ENCODE measurements at places on chromosomes 3 and 15.

GRCh38 chr3:51340013-51340829, 44.9 kb upstream of the MANF start:
- no peak for DNase-seq

- DNase-seq: no peak
Measured at GRCh38 chr3:113006359-113007056, 15.7 kb downstream of the GTPBP8 start.

- no peak for DNase-seq
Measured at GRCh38 chr15:97995881-97996603, 35.5 kb downstream of the ARRDC4 start.

DNA sequence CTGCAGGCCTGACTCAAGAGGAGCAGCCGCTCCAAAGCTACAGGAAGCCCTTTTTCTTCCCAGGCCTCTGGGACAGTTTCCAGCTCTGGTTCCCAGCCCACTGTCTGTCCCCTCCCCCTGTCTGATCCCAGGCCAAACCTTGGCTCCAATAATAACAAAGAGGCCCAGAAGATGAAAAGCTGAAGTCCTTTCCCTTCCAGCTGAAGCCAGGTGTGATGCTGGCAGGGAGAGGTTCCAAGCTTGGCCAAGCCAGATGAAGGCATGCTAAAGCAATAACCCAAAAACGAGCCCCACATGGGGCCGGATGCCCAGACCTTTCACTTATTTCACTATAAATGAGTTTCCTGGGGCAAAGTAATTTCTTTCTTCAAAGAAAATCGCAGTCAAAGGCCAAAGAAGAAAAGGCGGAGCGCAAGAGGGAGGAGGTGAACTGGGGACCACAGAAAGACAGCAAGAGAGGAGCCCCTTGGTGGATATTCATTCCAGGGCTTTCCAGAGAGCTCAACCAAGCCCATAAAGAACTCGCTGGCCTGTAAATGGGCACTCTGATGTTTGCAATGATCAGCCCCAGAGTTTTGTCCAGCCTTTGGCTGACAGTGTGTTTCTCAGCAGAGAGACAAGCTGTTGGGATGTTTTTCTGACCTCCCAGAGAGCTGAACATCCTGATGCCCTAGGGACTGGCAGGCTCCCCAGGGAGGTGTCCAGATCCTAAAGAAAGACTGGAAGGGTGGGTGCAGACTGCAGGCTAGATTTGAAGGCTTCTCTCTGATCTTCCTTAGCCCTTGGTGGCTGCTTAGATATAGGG, 157.6 kb downstream of the UACA start:
- DNase-seq: no peak

DNA sequence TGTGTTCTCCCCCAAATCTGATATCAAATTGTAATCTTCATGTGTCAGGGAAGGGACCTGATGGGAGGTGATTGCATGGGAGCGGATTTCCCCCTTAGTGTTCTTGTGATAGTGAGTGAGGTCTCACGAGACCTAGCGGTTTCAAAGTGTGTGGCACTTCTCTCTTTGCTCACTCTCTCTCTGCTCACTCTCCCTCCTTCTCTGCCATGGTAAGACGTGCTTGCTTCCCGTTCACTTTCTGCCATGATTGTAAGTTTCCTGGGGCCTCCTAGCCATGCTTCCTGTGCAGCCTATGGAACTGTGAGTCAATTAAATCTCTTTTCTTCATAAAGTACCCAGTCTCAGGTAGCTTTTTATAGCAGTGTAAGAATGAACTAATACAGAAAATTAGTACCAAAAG, 30.6 kb upstream of the OR5H6 start:
- DNase-seq: no peak

DNA sequence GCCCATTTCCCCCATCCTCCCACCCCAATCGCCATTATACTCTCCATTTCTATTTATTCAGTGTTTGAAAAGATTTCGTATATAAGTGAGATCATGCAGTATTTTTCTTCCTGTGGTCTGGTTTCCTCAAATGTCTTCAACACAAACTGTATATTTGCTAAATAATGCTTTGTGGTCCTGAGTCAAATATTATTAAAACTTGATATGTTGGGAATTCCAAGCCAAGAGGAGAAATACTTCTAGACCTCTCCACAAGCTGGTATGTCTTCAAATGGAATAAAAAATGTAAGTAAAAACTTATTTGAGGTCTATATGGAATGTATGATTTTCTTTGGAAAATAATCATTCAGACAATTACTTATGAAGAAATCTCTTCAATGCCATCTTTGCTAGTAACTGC, 122.5 kb upstream of the TSC22D2 start:
- no peak for DNase-seq

GRCh38 chr3:120098710-120099109, 4.5 kb upstream of the GSK3B start:
- DNase-seq: no peak

GRCh38 chr3:1139071-1139470, 46.2 kb downstream of the CNTN6 start:
- DNase-seq: no peak

- DNase-seq: no peak
Measured at GRCh38 chr3:34202975-34203374, 404.5 kb downstream of the PDCD6IP start.

GRCh38 chr15:72195101-72195511, 2.5 kb downstream of the GRAMD2A start:
- no peak for DNase-seq

- no peak for DNase-seq
Measured at GRCh38 chr3:49519916-49520385, 34.3 kb upstream of the BSN start.

DNA sequence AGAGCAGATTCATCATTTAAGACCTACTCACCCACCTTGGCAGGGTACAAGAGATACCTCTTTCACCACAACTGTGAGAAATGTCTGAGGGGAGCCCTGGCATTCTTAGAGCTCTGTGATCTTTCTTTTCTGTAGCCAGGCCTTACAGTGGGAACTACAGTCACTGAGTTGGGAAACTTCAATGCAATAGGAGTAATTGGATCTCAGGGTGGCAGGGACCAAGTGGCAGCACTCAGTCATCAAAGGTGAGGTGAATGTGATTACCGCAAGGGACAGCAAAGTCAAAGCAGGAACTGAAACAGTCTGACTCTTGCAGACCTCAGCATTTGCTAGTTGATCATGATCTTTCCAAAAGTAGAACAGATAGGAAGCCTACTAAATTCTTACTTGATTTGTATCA, 7.2 kb upstream of the MCF2L2 start:
- no peak for DNase-seq

- no peak for DNase-seq
Measured at GRCh38 chr15:26106556-26106955, 243.4 kb upstream of the ATP10A start.

GRCh38 chr15:67884514-67885174, 44.8 kb upstream of the RNU6-1 start:
- DNase-seq: peak; percentile 29

DNA sequence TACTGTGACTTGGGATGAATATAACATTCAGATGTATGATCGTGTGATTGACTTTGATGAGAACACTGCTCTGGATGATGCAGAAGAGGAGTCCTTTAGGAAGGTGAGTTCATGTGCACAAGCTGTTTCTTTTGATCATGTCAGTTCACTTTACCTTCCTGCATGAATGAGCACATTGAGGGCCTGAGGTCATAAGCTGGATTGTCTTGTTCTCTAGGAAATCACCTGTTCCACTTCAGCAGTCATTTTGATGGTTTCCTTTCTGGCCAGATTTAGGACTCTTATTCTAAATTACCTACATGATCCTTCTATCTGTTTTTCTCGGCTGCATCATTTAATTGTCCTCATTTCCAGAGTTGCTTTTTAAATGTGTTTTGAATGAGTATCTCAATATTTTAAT, 4.1 kb downstream of the RCN2 start:
- no peak for DNase-seq

- no peak for DNase-seq
Measured at GRCh38 chr3:71039332-71039731, 544.2 kb downstream of the FOXP1 start.

DNA sequence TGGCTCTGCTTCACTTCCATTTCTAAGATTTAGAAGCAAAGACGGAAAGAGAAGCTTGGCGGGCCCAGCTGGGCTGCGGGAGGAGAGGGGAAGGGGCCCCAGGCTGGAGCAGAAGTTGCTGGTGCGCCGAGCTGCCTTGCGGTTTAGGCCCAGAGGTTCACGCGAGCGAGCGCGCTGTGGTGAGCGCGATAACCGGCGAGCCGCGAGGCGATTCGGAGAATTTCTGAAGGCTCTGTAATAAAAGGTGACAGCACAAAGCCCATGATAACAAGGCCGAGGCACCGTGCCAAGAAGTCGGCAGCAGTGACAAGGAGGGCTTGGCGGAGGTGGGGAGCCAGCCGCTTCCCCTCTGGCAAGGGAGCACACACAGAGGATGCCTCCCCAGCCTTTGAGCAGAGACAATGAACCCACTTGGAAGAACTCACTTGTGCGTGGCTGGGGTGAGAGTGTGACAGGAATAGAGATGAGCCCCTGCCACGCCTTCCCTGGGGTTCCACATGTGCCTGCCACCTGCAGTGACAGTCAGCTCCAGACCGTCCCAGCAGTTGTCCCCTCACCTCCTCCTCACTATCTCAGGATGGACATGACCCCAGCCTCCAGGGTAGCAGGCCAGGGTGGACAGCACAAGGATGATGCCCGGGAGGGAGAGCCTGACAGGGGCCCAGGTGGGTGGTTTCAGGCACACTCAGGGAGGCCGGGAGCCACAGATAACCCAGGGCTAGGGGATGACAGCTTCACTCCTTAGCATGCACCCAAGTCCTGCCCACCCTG, 315.2 kb downstream of the UACA start:
- peak; percentile 62 for DNase-seq

DNA sequence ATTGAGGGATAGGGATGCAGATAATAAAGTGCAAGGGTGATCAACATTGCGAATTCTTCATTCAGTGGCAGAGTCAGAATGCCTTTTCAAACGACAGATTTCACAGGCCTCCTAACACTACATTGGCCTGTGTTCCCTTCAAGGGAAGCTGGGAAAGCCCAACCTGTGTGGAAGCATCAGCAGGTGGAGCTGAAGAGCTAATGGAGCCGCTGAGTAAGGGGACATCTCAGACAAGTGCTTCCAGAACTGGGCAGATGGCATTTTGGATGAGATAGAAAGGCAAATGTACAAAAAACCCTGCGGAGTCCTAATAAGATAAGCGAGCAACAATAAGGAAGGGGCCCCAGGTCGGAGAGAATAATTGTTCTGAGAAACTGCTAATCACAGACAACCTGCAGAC, 8.5 kb upstream of the SLC24A5 start:
- no peak for DNase-seq

GRCh38 chr3:170356596-170357175, 829 bp upstream of the SKIL start:
- DNase-seq: peak; percentile 71

DNA sequence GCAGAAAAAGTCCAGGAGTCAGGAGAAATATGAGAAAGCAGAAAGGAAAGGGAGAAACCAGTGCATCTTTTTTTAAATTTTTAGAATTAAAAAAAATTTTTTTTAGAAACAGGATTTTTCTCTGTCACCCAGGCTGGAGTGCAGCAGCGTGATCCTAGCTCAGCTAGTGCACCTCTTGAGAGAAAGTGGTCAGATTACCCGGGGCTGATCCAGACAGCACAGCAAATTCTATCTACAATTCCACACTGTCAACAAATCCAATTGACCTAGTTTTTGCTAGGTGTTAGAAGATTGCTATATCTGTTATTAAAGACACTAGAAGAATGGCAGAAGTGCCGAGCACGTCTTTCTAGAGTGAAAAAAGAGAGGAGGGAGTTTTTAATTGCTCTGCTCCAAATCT, 117.3 kb downstream of the RFTN1 start:
- no peak for DNase-seq

DNA sequence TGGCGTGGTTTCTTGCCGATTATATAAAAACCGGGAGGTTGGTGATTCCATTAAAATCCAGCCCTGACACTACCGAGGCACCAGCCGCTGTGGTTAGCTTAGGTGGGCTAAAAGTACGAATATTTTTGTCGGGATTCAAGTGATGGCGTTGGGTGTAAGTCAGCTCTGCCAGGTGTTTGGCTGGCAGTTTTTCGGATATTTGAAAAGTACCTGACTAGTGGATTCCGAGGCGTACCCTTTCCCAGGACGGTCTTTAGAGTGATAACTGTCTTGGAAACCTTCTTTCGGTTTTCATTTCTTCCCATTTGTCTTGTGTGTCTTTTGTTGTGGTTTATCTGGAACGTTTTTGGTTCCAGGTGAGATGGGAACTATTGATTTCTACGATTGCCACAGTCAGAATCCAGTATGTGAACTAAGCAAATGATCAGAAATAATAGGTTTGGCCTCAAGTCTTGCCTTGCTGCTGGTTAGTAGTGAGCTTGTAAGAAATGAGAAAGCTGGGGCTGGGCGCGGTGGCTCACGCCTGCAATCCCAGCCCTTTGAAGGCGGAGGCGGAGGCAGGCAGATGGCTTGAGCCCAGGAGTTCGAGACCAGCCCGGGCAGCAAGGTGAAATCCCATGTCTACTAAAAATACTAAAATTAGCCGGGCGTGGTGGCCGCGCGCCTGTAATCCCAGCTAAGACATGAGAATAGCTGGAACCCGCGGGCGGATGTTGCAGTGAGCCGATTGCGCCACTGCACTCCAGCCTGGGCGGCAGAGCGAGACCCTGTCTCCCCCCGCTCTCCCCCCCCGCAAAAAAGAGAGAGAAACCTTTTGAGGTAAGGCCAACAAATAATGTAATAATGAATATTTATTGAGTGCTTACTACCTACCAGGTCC, 1.4 kb downstream of the FYTTD1 start:
- peak; percentile 47 for DNase-seq

GRCh38 chr3:50656417-50657195, 18.1 kb upstream of the DOCK3 start:
- DNase-seq: no peak

DNA sequence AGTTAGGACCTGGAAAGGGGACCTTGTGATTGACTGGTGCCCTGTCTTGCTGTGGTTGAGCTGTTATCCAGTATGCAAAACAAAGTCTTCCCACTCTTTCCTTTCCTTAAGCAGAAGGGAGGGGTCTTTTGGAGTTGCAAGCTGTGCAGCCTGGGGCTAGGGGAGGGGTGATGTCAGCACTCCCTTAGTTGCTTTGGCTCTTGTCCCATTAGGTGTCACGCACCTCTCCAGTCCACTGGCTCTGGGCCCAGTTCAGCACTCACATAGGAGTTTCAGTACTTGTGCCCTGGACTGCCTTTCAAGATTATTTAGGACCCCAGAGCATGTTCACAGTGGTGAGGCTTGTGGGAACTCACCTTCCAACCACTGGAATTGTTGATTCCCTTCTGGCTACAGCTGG, 238.5 kb downstream of the DOCK3 start:
- DNase-seq: no peak

DNA sequence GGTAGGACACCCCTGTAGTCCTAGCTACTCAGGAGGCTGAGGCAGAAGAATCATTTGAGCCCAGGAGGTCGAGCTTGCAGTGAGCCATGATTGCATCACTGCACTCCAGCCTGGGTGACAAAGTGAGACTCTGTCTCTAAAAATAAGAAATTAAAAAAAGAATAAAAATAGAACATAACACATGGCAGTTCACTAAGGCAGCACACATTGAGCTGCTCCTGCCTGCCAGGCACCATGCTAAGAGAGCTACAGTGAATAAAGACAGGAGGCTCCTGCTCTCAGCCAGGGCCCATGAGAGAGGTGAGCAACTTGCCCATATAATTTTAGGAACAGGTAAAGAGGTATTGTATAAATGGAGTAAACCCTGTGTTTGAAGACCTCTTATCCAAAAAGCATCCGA, 54.3 kb downstream of the EBLN2 start:
- no peak for DNase-seq

Measured in stimulated activated naive CD8-positive, alpha-beta T cell treated with anti-CD3 and anti-CD28 coated beads, Interleukin-15, amount 100 ng/mL, for 72 hours (primary cell).